ENCODE measurements at places on chromosomes 5 and 9. TPM values are rescaled to one million over a fixed set of nuclear protein-coding genes. Genes with fewer than 3 reads are reported as not detected.

GRCh38 chr5:170641589-170642031, 137.8 kb downstream of the KCNIP1 start:
- no peak for DNase-seq

TUBB4B gene
- 277 TPM for total RNA-seq

SPATA9 gene
- not detected for total RNA-seq

CAPSL gene
- not detected for total RNA-seq

GRCh38 chr5:148421661-148422060, 37.9 kb downstream of the FBXO38 start:
- no peak for DNase-seq

GRCh38 chr5:135694906-135695305, 116.1 kb upstream of the CXCL14 start:
- no peak for DNase-seq

GMCL2 gene
- total RNA-seq = not detected

Data from activated T-helper 1 cell treated with anti-CD3 and anti-CD28 coated beads, Interleukin-12 subunit alpha, Interleukin-12 subunit beta, Interleukin-2, Interleukin-4 antibody, amounts not matched to agents 30 ng/mL and 10 ng/mL and 1 ng/mL, durations not matched to agents 14 hours and 24 hours and 36 hours (primary cell).